ENCODE measurements at places on chromosomes 3 and 15.

GRCh38 chr3:43957553-43957952 lies 266.8 kb downstream of the ABHD5 start:
- DNase-seq, result no peak

GRCh38 chr3:188244395-188244861 lies 90.5 kb downstream of the LPP start:
- DNase-seq, result no peak

DNA sequence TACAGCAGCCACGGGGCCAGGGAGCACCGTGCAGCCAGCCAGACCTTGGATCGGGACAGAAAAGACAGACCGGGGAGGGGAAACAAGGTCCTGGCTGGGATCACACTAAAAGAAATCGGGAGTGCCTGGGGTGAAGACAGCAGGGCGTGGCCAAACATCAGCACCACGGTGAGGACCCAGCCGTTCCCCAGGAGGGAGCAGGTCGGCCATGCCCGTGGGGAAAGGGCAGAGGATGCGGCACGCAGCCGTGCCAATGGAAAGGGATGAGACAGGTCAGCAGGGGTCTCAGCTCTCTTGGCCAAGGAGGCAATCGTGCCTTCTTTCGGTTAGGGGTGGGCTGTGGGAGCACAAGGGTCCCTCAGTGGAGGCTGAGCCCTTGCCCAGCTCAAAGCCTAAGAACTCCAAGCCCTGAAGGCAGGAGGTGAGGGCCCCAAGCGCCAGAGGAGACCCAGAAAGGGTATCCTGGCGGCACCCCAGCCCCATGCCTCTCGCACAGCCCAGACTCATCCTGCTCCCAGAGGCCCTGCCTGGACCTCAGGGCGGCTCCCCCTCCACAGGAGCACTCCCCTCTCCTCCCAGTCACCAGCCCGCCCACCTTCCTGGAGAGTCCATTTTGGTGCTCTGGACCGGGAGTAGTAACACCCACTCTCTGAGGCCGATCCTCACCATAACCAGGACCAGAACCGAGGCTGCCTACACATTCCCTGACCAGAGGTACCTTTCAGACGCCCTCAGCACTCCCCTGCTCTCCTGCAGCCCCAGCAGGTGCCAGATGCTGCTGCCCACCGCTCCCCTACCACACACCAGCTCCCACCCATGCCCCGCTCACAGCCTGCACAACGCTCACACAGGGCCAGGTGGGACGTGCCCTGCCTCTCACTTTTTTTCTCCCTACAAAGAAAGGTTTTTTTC lies 23.2 kb upstream of the OCA2 start:
- no peak for DNase-seq

DNA sequence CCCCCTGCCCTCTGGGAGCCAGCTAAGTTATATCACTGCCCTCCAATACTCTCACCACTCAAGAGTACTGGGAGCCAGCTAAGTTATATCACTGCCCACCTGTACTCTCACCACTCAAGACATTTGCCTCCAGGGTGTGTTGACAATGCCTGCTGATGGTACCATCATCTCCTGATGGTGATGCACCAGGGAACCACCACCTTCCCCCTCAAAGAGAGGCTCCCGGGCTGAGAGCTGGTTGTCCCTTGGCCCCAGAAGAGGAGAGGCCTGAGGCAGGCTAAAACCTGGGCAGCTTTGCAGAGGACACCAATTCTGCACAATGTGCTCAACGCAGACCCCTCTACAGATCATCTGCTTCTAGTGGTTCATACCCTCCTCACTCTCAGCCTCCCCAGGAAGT lies 7.5 kb upstream of the HAPLN3 start:
- DNase-seq, result no peak

- DNase-seq, result no peak
Observed at GRCh38 chr3:123385981-123386380, 62.9 kb downstream of the ADCY5 start.

GRCh38 chr3:135175728-135176277 lies 380.7 kb downstream of the EPHB1 start:
- no peak for DNase-seq

DNA sequence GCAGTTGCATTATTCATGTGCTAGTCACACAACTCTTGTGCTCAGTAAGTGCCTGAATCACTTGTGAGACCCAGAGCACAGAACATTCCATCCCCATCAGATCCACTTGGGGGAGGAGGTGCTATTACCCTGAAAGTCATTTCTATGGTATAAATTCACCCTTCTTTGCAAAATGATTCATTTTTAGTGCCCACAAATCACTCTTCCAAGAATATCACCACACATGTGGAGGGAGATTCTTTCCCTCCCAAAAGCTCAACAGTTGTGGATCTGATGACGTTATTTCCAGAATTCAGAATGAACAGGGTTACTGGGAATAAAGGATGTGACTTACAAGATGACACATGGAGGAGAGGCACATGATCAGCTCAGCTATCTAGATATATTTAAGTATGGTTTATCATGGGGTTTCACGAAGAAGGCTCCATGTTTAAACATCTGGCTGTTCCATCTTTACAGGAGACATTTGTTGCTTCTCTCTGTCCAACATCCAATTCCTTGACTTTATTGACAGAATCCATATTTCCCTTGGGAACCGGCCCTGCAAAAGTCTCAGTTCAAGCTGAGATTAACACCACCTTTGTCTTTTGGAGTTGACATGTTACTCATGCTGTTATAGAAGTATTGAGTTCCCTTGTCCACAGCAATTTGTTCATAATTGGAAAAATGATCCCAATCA lies 214.2 kb upstream of the PROK2 start:
- no peak for DNase-seq

GRCh38 chr15:90402767-90403166 lies 14.7 kb downstream of the IQGAP1 start:
- DNase-seq, result no peak

- DNase-seq, result no peak
Observed at GRCh38 chr3:135090020-135090717, 295.1 kb downstream of the EPHB1 start.

DNA sequence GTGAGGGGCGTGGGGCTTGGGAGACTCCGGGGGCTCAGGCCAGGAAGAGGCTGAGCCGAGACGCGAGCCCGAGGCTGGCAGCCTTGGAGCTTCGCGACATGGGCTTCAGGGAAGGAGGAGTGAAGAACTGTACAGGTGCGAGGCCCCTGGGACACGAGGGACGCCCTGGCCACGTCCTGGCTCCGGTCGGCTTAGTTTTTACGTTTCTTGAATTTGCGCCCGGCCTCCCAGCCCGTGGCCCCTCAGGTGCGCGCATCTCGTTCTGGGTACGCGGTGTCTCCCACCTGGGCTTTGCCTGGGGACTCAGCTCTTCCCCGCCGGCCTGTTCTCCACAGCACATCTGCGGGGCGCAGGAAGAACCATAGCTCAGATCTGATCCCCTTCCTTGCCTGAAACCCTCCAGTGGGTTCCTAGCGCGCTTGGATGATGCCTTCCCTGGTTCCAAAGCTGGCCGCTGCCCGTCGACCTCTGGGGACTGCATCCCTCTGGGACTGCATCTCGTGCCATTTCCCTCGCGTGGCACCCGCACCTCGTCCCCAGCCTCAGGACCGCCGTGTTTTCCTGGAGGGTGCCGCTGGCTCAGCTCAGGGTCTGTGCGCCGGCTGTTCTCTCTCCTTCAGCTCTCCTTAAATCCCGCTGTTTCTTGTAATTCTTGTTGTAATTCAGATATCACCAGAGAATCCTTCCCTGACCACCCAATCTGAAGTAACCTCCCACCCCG lies 614 bp downstream of the CHCHD6 start:
- no peak for DNase-seq
